Left lobe of liver (tissue), 2 donors: ENCODE measurements at places on chromosomes 3 and 15. TPM values are rescaled to one million over a fixed set of nuclear protein-coding genes. Genes with fewer than 3 reads are reported as not detected.

GRCh38 chr15:38190501-38190900, 62.1 kb upstream of the SPRED1 start:
- no peak for DNase-seq

- no peak for DNase-seq
Observed at GRCh38 chr15:47548231-47548630, 169.1 kb upstream of the SEMA6D start.

The TMCO5A gene
- not detected for total RNA-seq

GRCh38 chr3:21067031-21067813, 683.8 kb downstream of the ZNF385D start:
- no peak for DNase-seq

GRCh38 chr15:64162478-64162868, 349 bp downstream of the PPIB start:
- no peak for DNase-seq

GRCh38 chr3:194262925-194263305, 88.2 kb downstream of the CPN2 start:
- DNase-seq: no peak

The GOLGA6L22 gene
- 0.05 TPM for total RNA-seq

DNA sequence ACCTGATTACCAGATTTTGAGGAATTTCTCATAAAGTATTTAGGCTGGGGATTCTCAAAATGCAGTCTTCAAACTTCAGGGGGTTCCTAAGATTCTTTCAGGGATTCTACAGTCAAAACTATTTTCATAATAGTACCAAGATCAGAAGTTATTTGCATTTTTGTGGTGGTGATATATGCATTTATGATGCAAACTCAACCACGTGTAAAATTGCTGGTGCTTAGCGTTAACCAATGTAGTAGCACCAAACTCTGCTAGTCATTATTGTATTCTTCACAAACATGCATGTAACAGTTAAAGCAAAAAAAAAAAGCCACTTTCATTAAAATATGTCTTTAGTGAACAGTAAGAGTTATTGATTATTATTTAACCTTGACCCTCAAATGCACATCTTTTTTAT, 274.9 kb upstream of the DNAJC19 start:
- DNase-seq: no peak

The LRTM1 gene
- total RNA-seq: not detected

DNA sequence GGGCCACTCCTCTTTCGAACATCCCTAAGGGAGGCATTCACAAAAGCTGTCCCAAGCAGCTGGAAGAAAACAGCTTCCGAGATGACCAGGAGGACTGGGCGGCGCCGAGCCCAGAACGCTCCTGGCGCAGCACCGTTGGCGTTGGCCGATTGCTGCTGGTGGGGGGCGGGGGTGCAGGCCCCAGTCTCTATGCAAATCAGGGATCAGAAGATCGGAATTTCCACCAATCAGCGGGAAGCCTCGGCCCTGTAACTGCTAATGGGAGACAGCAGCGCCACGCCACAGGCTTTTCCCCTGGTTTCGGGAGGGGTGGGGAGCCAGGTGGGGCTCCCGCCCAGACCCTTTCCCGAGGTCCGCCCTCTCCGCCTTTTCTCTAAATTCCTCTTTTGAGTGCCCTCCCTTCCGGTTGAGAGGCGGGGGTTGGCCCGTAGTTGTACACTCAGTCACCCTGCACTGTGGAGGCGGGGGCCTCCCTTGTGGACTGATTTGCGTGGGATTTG, 27.0 kb downstream of the HMCES start:
- no peak for DNase-seq

The GOLGA8K gene
- 0.40 TPM for total RNA-seq

DNA sequence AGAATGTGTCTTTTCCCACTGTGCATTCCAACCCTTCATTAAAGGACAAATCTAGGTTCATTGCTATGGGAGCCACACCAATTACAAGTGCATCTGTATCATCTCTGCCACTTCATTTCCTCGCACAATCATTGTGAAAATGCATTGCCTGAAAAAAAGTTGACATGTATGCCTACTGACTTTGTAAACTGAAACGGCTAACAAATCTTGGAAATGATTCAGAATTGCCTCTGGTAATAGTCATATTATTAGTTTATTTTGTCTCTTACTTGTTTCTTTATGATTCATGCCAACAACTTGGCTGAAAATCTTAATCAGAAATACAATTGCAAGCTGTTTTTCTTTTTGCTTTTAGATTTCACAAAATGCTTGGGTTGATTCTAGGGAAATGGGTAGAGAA, 497.1 kb downstream of the ZIC1 start:
- no peak for DNase-seq

- no peak for DNase-seq
Observed at GRCh38 chr3:122014741-122015140, 7.3 kb downstream of the ILDR1 start.

The FETUB gene
- 49.9 TPM for total RNA-seq

DNA sequence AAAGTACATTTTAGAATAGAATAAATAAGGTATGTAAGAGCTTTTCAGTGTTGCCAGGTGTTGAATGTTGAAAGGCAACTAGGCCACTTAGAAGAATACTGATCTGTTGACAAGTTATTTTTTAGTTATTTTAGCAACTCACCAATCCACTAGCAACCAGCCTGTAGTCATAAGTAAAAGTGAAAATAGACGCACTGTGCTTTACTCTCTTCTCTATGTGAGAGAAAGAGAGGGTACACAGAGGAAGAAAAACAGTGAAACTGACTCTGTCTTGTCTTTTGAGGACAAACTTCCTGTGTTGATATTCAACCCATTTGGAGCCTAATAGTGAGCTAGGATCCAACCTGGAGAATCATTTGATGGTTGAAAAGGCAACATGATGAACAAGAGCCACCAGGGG, 327.1 kb upstream of the GOLIM4 start:
- no peak for DNase-seq

DNA sequence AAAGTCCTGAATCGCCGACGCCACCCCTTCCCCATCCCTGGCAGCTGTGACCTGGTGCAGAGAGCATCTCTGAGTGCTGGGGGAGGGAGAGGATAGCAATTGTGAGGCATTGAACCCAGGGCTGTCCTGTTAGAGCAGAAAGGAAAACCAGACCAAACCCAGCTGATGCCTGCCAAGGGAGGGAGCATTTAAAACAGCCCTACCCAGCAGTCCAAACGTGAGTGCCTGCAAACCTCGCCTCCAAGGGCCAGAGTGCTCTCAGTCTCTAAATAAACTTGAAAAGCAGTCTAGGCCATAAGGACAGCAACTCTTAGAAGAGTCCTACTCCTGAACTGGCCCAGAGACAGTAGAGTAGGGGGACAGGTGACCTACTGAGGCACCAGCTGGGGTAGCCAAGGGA, 20.0 kb upstream of the LARS2 start:
- no peak for DNase-seq

The GHSR gene
- total RNA-seq: not detected

The KCNH8 gene
- not detected for total RNA-seq

DNA sequence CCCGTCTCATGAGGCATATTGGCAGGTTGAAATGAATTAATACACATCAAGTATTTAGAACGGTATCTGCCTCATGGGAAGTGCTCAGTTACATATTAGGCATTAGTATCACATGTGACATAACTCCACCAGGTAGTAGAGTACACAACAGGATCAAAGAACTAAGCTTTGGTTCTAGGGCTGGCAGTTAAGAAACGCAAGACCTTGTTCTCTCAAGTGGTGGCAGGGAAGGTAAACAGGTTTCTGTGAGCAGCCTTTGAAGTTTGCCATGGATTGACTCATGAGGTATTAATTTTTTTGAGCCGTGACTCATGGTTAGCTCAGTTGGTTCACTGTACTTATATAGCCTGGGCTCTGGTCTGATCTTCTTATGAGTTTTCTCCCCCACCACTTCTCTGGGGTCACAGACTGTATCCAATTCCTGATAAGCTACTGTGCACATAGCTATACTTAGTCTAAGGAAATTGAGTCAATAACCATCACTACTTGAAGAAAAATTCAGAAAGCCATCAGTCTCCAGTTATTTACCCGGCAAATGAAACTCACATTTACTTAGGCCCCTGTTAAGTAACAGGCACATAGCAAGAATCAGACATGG, 155.6 kb upstream of the STT3B start:
- no peak for DNase-seq

The GOLGA8S gene
- total RNA-seq: 0.35 TPM

The SLC27A2 gene
- 153 TPM for total RNA-seq

- DNase-seq: no peak
Observed at GRCh38 chr15:82647835-82648256, 683 bp upstream of the CPEB1 start.

The ZNF662 gene
- total RNA-seq: 3.0 TPM

GRCh38 chr15:38705436-38706219, 141.0 kb upstream of the RASGRP1 start:
- no peak for DNase-seq
